Fibroblast of lung (primary cell): ENCODE measurements at places on chromosomes 13 and 19.

- DNase-seq, result peak; percentile 91
Measured at GRCh38 chr13:60351326-60351725, 45.7 kb upstream of the TDRD3 start.

- no peak for DNase-seq
Measured at GRCh38 chr13:27487776-27488175, 37.4 kb upstream of the MTIF3 start.

- no peak for DNase-seq
Measured at GRCh38 chr19:58511353-58512208, at the start of gene SLC27A5. Gene SLC27A5 (minus strand): TSS chr19:58511992. CDS start chr19:58511955, 37 bp downstream.

DNA sequence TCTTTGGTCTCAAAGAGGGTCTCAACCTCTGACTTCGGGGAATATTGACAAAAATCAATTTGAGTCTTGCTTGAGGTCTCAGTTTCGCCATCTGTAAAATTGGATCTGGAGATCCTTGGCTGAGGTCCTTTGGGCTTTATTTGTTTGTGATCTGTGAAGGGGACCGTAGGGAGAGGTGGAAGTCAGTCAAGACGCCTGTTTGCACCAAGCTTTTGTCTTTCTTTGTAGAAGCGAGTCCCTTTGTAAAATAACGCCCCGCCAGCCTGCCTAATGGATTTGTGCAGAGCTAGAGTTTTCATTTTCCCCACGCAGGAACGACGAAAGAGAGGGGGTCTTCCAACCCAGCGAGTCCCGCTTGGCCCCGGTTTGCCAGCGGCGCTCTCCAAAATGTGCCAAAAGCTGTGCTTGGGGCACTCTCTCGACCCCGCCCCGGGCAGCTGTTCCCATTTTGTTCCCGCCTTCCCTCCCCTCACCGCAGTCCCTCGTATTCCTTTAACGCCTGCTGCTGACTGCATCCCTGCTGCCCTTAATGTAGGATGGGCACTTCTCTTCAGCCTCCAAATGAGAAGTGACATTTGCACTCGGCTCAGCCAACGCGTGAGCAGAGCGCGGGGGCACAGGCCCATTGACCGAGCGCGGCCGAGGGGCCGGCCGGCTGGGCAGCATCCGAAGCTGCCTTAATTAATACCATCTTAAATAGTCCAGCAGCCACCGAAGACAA lies 13.0 kb downstream of the ZIC5 start:
- no peak for DNase-seq

GRCh38 chr13:95356916-95357315 lies 55.7 kb upstream of the ABCC4 start:
- DNase-seq, result no peak

DNA sequence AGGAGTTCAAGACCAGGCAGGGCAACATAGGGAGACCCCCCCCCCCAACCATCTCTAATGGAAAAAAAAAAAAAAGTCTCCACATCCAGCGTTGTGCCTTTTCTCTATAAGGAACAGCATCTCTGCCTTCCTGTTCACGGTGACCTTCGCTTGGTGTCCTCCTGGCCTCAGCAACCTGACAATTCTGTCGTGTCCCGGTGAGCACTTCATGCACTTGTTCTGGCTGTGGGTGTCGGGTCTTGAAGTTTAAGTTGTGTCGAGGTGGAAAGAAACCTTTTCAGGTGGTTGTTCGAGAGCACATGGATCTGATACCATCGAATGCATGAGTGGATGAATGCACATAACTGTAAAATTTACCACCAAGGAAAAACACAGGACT lies 594 bp downstream of the ZNF559 start:
- no peak for DNase-seq

- no peak for DNase-seq
Measured at GRCh38 chr13:110637747-110638146, 22.4 kb downstream of the NAXD start.

GRCh38 chr13:109646423-109646822 lies 140.0 kb downstream of the IRS2 start:
- DNase-seq, result no peak

DNA sequence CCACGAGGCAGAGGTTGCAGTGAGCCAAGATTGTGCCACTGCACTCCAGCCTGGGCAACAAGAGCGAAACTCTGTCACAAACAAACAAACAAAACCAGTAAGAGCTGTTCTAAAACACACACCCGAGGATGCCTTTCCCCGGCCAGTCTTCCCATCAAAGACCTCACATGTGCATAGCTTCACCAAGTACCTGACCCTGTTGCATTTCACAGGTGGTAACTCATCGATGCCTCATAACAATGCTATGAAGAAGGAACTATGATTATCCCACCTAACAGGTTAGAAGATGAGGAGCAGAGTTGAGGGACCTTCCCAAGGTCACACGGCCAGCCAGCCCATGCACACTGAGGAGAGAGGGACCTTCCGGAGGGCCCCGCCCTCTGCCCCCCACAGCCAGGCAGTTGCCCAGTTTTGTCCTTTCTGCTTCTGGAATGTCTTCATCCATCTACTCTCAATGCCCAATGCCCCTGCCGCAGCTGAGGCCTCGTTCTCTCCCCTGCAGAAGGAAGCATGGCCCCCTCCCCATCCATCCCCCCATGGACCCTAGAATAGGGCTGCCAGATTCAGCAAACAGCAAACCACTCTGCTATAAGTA lies 16.8 kb upstream of the LENG8 start:
- DNase-seq, result no peak
